ENCODE measurements at places on chromosomes 11 and 22. TPM values are rescaled to one million over a fixed set of nuclear protein-coding genes. Genes with fewer than 3 reads are reported as not detected.

OR52B6 gene
- total RNA-seq = not detected

TAF1D gene
- 93.8 TPM for total RNA-seq

NNMT gene
- total RNA-seq = 352 TPM

MLC1 gene
- total RNA-seq = 0.08 TPM
